ENCODE measurements at places on chromosomes 7 and 10. TPM values are rescaled to one million over a fixed set of nuclear protein-coding genes. Genes with fewer than 3 reads are reported as not detected.

DNA sequence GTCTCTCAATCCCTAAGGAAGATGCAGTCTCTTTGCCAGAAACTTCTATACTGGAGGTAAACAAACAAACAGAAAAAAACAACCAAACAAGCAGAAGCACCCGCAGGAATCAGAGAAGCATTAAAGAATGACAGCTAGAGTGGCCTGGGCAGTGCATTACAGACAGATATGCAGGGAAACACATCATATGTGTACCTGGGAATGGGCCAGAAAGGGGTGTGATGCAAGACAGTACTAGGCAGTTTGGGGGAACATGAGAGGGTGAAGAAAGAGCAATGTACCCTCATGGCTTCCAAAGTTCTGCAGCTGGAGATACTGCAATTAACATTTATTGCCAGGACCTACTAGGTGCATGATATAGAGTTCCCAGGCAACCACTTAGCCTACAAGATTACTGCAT, 177.3 kb downstream of the TMEM178B start:
- DNase-seq: no peak

DNA sequence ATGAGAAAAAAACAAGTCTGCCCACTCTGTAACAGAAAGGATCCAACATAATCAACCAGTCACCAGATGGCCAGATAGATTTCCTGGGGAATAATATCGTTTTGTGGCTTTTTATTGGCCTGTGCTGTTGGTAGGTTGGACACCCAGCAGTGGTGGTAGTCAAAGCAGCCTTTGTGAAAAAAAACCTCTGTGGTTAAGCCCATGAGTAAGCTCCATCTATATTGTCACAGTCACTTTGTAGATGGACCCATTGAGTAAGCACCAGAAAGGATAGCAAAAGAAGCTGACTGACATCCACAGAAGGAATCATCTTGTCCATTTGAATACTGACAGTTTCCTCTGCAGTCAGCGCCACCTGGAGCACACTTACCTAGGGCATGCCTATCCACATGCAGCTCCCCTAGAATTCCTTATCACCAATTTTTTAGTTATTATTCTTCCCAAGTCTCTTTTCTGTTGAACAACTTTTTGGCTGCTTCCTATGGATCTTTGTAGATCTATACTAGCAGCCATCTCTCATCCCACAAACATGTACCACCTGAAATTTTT, 96.9 kb downstream of the IQUB start:
- DNase-seq: no peak

The ZNF425 gene
- total RNA-seq: 1.0 TPM

DNA sequence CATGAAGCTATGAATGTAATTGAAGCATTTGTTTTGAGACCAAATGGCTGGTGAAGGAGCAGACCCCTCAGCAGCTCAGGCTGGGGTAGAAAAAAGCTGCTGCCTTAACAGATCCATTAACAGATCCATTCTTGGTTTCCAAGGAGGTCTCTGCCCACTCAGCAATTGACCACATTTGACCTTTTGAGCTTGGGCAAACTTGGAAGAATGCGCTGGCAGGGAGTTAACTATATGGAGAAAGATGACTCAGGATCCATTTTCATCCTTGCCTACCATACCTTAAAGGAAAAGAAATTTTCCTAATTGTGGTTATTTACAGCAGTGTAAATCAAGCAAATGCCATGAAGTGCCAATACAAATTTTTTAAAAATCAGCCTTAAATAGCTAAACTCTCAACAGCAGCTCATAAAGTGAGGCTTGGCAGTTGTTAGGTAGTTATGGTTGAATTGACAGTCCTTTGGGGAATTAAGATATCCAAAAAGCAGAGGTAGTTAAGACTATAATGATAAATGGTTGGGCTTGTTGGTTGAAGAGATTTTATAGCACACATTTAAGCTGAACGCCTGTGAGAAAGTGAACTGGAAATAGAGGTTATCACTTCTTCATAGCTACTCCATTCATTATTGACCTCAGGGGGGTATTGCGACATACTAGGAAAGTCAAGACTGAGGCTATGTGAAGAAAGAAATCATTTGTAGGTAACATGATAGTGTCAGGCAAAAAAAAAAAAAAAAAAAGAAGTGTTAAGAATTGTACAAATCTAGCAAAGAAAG, 83.9 kb downstream of the MKX start:
- no peak for DNase-seq

DNA sequence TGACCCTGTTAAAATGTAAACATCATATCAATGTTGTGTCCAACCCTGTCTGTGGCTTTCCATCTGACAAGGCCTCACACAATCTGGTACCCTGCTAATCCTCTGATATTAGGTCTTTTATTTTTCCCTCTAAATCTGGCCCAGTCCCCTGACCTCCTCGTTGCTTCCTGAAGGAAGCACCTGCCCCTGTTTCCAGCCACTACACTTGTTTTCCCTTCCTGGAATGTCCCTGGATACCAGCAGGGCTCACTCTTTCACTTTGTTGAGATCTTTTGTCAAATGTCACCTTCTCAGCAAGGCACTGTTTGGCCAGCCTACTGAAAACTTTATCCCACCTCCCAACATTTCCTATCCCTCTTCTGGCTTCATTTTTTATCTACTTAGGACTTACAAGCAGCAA, 2.1 kb downstream of the SAMD9L start:
- DNase-seq: no peak

DNA sequence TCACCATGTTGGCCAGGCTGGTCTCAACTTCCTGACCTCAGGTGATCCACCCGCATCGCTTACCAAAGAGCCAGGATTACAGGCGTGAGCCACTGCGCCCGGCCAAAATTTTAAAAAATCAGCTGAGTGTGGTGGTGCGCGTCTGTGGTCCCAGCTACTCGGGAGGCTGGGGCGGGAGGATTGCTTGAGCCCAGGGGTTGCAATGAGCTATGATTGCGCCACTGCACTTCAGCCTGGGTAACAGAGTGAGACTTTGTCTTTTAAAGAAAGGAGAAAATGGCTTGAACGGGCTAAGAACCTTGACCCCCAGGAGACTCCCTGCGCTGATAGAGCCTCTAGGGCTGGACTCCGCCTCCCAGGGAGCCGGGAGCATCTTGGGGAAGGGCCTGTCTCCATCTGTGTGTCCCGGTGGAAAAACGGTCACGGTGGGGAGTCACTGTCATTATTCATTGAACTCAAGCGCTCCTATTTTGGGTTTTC, 760 bp upstream of the KCTD7 start:
- no peak for DNase-seq

GRCh38 chr7:96173781-96174180, 148.1 kb downstream of the SLC25A13 start:
- no peak for DNase-seq

The ABCB1 gene
- 30.8 TPM for total RNA-seq

- DNase-seq: no peak
Measured at GRCh38 chr7:674454-675410, 51.8 kb upstream of the DNAAF5 start.
